ENCODE measurements at places on chromosomes 6 and 20. TPM values are rescaled to one million over a fixed set of nuclear protein-coding genes. Genes with fewer than 3 reads are reported as not detected.

- H3K27ac ChIP-seq, result no peak overlapping the region
- H3K27me3 ChIP-seq, result peaks cover 19% of the 10 kb centered on the region
- H3K4me1 ChIP-seq, result peaks cover 6% of the 10 kb centered on the region
- no peaks in the 10 kb centered on the region for H3K36me3 ChIP-seq
Observed at GRCh38 chr20:19812056-19812455, 54.0 kb downstream of the RIN2 start.

The SOX12 gene
- 7.8 TPM for total RNA-seq

DNA sequence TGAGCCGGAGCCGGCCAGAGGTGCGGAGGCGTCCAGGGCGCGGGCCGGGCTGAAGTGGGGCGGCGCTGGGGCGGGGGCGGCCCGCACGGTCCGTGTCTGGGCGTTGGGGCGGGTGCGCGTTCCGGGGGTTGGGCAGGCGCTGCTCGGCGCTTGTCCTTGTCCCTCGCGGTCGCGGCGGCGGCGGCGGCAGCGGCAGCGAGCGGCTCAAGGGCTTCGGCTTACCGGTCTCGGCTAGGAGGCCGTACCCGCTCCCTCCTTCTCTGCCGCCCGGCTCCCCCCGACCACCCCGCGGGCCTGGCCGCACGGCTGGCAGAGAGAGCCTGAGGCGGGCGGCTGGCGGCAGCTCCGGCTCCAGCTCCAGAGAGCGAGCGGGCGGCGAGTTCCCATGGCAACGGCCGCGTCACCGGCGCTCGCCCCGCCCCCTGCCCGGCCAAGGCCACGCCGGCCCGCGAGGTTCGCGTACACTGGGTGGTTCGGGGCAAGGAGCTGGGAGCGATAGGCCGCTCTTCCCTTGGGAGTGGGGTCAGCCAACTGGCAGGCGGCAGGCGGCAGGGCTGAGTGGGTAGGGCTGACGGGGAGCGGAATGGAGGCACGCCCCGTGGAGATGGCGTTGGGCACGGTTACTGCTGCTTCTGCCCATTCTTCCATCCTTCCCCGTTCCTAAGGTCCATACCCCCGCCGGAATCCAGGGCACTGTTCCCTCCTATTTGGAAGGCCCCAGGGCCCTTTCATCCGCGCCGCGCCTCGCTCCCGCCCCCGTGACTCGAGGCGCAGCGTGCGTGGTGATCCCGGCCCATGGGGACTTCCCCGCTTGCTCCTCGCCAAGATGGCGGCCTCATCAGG is at the start of gene LRRC73:
Gene LRRC73 (minus strand): TSS at position 363 of the 843 bp plus-strand sequence. CDS start 561 bp downstream, outside the sequence.
- H3K4me3 ChIP-seq, result peak within 1 kb of the TSS; percentile 79
- peaks cover 5% of the 10 kb centered on the region for H3K36me3 ChIP-seq
- H3K27ac ChIP-seq, result peak within 1 kb of the TSS; percentile 5
- H3K27me3 ChIP-seq, result peaks cover 23% of the 10 kb centered on the region

GRCh38 chr20:47438464-47439381 is 63.0 kb upstream of the NCOA3 start:
- no peaks in the 10 kb centered on the region for H3K27me3 ChIP-seq
- no peak overlapping the region for H3K4me3 ChIP-seq
- H3K27ac ChIP-seq, result no peak overlapping the region
- H3K4me1 ChIP-seq, result peaks cover 7% of the 10 kb centered on the region
- no peaks in the 10 kb centered on the region for H3K36me3 ChIP-seq

DNA sequence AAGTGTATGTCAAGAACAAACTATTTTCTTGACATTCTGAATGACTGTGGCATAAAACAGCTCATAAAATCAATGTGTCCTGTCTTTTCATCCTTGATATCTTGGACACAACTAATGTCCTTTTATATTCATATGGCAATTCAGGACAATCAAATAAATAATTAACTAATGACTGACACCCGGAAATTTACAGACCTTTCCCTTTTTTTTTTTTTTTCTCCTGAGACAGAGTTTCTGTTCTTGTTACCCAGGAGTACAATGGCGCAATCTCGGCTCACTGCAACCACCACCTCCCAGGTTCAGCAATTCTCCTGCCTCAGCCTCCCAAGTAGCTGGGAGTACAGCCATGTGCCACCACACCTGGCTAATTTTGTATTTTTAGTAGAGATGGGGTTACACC is 107.1 kb upstream of the LGSN start:
- no peaks in the 10 kb centered on the region for H3K27me3 ChIP-seq
- no peaks in the 10 kb centered on the region for H3K4me1 ChIP-seq
- DNase-seq, result no peak
- H3K4me3 ChIP-seq, result no peak overlapping the region
- H3K36me3 ChIP-seq, result no peaks in the 10 kb centered on the region
- no peak overlapping the region for H3K27ac ChIP-seq

The AIF1 gene
- 98.1 TPM for total RNA-seq

DNA sequence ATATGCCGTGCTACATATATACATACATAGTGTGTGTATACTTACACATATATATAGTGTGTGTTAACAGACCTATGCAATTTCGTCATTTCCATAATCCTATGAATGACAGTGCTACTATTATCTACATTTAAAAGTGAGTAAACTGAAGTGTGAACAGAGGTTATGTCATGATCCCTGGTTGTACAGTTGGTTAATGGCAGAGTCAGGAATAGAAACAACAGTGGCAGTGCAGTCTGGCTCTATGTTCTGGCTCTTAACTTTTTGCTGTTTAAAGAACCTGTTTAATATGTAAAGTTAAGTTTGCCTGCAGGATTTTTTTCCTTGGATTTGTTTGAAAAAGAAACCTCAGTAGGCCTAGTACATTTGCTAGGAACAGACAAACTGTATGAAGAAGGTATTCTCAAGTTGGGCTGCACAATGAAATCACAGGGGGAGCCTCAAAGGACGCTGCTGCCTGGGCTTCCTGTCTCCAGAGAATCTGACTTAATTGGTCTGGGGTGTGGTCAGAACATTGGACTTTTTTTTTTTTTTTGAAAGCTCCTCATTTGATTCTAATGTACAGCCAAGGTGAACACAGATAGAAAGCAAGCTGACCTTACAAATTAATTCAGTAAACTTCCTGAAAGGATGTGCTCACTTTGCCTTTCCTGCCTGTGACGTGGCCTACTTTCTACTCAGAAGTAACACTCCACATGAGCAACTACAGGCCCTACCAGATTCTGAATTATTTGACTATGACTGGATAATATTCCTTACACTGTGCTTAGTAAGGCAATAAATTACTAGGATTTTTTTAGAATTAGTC is 29.4 kb downstream of the PLCB1 start:
- H3K27me3 ChIP-seq, result peaks cover 4% of the 10 kb centered on the region
- H3K4me1 ChIP-seq, result peaks cover 17% of the 10 kb centered on the region
- peaks cover 5% of the 10 kb centered on the region for H3K36me3 ChIP-seq
- H3K27ac ChIP-seq, result peak overlapping the region; percentile 58

- peak overlapping the region; percentile 83 for H3K4me3 ChIP-seq
- peak overlapping the region; percentile 51 for H3K27ac ChIP-seq
- peak; percentile 54 for DNase-seq
- H3K27me3 ChIP-seq, result no peaks in the 10 kb centered on the region
- peaks cover 85% of the 10 kb centered on the region for H3K4me1 ChIP-seq
- no peaks in the 10 kb centered on the region for H3K36me3 ChIP-seq
Observed at GRCh38 chr20:53839423-53840176, 230.8 kb downstream of the BCAS1 start.

GRCh38 chr6:167892835-167893815 is 66.4 kb downstream of the AFDN start:
- no peak overlapping the region for H3K4me3 ChIP-seq
- DNase-seq, result no peak
- H3K36me3 ChIP-seq, result no peaks in the 10 kb centered on the region
- no peaks in the 10 kb centered on the region for H3K27me3 ChIP-seq
- no peaks in the 10 kb centered on the region for H3K4me1 ChIP-seq

The TDP2 gene
- total RNA-seq, result 58.3 TPM

DNA sequence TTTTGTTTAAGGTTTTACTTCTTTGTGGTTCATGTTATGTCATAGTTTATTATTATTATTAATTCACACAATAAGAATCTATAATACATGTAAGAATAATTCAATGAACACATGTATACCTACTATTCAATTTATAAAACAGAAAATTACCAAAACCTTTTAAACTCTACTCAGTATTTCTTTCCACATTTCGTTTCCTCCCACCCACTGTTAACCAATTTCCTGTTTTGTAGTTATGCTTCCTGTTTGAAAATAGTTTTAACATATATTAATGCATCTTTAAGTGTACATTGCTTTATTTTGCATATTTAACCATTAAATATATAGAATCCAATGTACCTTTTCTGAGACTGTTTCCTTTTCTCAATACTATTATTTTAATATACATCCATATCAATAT is 397.9 kb upstream of the SPTLC3 start:
- DNase-seq, result no peak
- no peaks in the 10 kb centered on the region for H3K36me3 ChIP-seq
- H3K27me3 ChIP-seq, result no peaks in the 10 kb centered on the region
- no peak overlapping the region for H3K4me3 ChIP-seq
- H3K27ac ChIP-seq, result no peak overlapping the region
- no peaks in the 10 kb centered on the region for H3K4me1 ChIP-seq

DNA sequence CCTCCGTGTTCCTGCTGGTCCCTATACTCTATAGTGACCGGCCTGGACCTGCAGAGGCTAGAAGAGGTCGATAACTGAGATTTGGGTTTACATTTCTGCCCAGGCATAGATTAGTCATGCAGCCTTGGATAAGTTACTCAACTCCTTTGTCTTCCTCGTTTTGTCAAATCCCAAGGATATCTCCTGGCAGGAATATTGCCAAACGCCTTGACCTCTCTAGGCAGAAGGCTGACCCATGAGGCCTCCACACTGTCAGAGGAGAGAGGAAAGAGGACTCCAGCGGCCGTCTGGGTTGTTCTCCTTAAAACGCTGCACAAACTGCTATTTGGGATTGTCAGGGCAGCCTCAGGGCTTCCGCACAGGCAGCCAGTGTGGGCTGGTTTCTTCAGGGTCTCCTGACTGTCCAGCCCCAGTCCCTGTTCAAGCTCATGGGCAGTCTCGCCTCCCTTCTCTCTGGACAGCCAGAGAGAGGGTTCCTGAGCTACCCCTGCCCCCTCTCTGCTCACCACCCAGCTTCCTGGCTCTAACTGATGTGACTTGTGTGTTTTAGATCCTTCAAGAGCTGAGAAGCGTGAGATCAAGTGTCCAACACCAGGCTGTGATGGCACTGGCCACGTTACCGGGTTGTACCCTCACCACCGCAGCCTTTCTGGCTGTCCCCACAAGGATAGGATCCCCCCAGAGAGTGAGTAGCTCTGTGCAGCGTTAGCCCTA is 44.7 kb upstream of the PCMTD2 start:
- H3K36me3 ChIP-seq, result no peaks in the 10 kb centered on the region
- H3K4me1 ChIP-seq, result peaks cover 7% of the 10 kb centered on the region
- no peaks in the 10 kb centered on the region for H3K27me3 ChIP-seq

- no peaks in the 10 kb centered on the region for H3K36me3 ChIP-seq
- H3K27ac ChIP-seq, result no peak overlapping the region
- peak; percentile 41 for DNase-seq
- peaks cover 5% of the 10 kb centered on the region for H3K27me3 ChIP-seq
Observed at GRCh38 chr6:44667668-44668390, 280.3 kb downstream of the CDC5L start.

DNA sequence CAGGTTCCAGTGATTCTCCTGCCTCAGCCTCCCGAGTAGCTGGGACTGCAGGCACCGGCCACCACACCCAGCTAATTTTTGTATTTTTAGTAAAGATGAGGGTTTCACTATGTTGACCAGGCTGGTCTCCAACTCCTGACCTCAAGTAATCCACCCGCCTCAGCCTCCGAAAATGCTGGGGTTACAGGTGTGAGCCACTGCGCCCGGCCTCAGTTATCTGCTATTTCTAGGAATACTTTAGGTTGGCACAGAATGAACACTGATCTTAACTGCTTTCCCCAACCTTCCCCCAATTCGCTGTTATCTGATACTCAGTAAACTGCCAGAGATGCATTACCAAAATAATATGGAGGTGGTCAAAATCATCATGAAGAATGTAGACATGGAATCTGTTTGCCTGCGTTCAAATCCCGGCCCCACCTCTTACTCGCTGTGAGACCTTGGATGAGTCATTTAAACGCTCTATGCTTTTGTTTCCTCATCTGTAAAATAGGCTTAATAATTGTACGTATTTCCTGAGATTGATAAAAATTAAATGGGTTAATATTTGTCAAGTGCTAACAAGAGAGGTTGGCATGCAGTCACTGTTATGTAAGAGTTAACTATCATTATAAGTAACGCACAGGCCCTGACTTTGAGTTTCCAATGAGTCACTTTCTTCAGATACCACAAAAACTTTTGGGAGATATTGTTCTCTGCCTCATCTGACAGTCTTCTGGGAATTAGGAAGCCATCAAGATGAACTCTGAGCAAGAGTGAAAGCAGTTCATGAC is 44.5 kb upstream of the NCOA3 start:
- H3K27ac ChIP-seq, result peak overlapping the region; percentile 72
- H3K4me1 ChIP-seq, result peaks cover 69% of the 10 kb centered on the region
- H3K36me3 ChIP-seq, result no peaks in the 10 kb centered on the region
- peak; percentile 38 for DNase-seq
- H3K4me3 ChIP-seq, result peak overlapping the region; percentile 49

The TTBK1 gene
- total RNA-seq, result 1.1 TPM

DNA sequence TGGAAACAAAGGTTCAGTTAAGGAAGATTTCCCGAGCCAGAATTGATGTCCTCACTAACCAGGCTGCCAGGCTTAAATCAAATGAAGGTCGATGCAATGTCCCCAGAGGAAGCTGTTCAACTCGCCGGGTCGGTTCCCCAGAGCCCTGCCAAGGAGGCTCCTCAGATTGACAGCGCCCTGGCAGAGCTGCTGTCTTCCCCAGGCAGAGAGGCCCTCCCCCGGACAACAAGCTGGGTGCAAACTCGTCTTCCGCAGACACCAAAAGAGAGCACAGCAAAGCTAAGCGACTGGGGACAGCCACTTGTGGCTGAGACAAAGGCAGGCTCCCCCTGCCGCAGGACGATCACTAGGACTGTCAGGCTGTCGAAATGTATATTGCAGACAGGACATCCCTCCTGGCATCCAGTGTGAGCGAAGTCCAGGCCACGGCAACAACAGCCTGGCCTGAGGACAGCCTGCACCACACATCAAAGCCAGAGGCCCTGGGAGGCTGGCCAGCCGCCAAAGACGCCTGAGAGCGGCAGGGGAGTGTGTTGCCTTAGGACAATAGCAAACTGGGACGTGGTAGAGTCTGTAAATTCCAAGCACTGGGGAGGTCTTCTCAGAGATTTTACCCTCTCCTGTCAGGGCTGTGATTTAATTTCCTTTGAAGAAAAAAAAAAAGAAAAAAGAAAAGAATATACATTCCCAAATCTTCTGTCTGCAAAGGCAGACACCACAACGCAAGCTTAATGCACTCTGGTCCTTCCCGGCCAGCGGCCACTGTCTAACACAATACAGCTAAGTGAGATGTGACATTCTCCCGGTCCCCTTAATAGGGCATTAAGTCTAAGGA is 99.1 kb downstream of the HIVEP2 start:
- H3K27ac ChIP-seq, result peak overlapping the region; percentile 99
- peak; percentile 45 for DNase-seq
- H3K4me3 ChIP-seq, result peak overlapping the region; percentile 75
- no peaks in the 10 kb centered on the region for H3K27me3 ChIP-seq

GRCh38 chr6:170186941-170187668 is 103.8 kb downstream of the DLL1 start:
- peaks cover 2% of the 10 kb centered on the region for H3K36me3 ChIP-seq
- DNase-seq, result no peak
- H3K27ac ChIP-seq, result no peak overlapping the region
- H3K4me1 ChIP-seq, result no peaks in the 10 kb centered on the region

The SLC17A1 gene
- not detected for total RNA-seq
